ENCODE measurements at places on chromosomes 3 and 15. TPM values are rescaled to one million over a fixed set of nuclear protein-coding genes. Genes with fewer than 3 reads are reported as not detected.

DNA sequence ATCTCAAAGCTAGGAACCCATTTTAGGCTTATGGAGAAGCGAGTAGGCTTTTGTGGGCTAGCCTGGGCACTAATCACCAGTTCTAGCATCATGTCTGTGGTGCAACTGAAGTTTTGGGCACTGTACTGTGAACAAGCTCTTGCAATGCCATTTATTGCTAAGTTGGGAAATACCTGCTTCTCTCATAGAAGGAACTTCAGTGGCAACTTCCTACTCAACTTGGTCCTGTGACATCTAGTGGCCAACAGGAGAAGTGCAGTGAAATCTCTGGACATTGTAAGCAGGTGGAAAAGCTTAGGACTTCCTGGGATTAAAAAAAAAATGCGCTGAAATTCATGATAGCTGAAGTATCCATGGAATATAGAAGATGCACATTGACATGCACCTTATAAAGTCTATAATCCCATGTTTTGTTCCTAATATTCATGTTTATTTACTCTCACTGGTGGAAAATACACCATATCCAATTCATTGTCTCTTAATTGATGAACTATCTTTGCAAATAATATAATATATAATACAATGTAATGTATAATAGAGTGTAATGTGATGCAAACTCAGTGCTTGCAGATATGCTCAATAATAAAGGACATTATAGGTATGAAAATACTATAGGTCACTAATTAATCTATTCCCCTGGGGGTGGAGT lies 6.5 kb upstream of the ALDH1A3 start:
- DNase-seq, result peak; percentile 38

The KBTBD12 gene
- total RNA-seq, result 47.1 TPM

The SMCO1 gene
- total RNA-seq, result 50.0 TPM

GRCh38 chr3:15520185-15520584 lies 1.3 kb downstream of the COLQ start:
- no peak for DNase-seq

The PDZRN3 gene
- 163 TPM for total RNA-seq

The SECISBP2L gene
- total RNA-seq, result 46.4 TPM
